Cardiac muscle cell (in vitro differentiated cells and primary cell): ENCODE measurements at places on chromosomes 7 and 10.

DNA sequence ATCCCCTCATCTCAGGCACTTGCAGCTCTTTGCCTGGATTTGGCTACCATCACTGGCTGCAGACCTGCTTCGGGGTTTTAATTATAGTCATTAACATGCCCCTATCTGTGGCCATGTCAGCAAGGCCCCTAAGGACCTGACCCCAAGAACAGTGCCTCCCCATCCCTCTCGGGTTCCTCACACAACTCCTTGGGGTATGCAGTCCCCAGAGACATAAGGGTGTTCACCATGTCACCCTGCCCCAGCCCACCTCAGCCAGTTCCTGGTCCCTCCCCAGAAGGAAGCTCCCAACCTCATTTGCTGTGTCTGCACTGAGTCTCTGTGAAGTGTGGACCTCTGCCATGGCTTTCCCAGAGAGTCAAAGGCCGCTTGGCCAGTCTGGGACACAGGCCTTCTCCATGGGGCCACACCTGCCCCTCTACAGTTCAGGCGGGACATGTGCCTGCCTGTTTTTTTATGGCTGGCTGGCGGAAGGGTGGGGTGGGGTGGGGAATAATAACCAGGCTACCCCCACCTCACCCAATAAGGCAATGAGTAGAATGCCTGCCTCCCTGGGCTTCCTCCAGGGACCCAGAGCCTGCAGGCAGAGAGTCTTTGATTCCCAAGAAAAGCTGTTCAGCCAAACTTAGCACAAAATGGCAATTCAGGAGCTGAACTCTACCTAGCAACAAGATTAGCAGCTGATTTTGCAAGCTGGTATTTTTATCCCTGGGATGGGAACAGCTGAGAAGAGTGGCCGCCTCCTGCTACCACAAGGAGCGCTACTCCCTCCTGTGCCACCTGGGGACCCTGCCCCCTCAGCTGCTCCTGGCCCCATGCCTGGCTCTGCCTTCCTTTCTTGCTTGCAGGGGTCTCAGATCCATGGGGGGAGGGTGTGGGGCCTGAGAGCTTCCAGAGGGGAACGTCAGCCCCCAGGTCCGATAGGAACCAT, 23.7 kb upstream of the CAMK2B start:
- no peak for DNase-seq

DNA sequence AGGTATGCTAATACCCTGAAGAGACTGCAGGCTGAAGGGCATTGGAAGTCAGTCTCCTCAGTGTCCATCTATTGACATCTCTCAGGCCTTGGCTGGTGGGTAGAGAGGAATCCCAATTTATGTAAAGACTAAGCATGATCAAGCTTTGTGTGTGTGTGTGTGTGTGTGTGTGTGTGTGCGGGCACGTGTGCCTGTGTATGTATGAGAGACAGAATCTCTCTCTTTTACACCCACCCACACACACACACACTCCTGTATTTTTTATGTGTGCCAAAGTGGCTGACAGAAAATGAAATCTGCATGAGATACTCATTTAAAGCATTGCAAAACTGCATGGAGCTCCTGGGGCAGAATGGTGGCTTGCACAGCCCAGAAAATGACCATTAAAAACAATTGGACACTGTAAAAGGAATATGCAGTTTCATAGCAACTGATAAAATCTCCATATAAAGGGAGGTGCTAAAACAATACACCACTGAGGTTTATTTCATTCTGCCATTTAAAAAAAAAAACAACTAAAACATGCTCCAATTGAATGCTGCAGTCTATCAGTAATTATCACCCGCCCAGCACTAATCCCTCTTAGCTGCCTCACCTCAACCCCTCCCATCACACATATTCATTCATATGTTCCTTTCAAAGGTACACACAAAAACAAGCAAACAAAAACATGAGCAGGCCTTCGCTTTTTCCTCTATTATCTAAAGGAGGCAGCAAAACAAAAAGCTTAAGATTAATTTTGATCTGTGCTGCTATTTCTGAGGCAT, 385.0 kb downstream of the KCNMA1 start:
- no peak for DNase-seq

DNA sequence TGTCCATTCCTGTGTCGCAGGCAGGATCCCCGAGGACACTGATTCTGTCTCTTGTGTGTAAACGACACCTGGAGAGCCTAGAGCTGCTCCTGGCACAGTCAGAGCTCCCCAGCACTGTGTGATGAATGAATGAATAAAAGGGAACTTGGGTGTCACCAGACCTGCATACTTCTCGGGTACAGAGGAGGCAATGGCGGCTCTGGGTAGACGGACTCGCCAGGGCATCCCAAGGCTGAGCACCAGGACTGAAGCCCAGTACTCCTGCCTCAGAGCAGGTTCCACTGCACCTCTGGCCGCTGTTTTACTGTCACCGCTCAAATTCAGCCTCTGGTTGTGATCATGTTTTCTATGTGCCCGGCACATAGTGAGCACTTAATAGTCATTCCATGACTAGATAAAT, 255.8 kb downstream of the GLRX3 start:
- no peak for DNase-seq

DNA sequence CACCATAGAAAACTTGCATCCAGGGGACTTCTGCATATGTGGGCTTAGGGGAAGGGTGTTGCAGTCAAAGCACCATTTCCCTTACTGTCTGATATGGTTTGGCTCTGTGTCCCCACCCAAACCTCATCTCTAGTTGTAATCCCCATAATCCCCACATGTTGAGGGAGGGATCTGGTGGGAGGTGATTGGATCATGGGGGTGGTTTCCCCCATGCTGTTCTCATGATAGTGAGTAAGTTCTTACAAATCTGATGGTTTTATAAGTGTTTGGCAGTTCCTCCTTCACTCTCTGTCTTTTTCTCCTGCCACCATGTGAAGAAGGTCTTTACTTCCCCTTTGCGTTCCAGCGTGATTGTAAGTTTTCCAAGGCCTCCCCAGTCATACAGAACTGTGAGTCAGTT, 177.4 kb downstream of the ADK start:
- DNase-seq, result no peak

GRCh38 chr7:2553108-2553507, 2.2 kb downstream of the BRAT1 start:
- DNase-seq, result no peak

- DNase-seq, result no peak
Measured at GRCh38 chr10:33776419-33777070, 442.1 kb upstream of the NRP1 start.
